ENCODE measurements at places on chromosomes 1 and 21. TPM values are rescaled to one million over a fixed set of nuclear protein-coding genes. Genes with fewer than 3 reads are reported as not detected.

DNA sequence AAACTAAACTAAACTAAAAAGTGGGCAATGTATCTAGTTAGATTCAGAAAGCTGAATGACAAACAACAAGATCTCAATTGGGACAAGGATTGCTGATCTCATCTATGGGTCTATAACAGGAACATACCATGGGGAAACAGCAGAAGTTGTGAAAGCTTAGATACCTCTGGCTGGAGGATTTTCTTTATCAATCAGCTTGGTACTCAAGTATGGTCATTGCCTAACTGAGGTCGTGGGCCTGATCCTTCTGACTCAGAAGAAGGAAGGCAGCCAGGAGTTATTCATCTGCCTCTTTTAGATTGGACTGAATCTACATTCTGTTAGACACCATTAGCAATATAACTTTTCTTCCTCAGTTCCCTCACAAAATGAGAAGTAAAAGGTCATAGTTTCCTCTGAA lies 39.7 kb downstream of the DNTTIP2 start:
- no peak overlapping the region for H3K27ac ChIP-seq
- H3K4me3 ChIP-seq, result no peak overlapping the region
- no peaks in the 10 kb centered on the region for H3K4me1 ChIP-seq
- H3K36me3 ChIP-seq, result no peaks in the 10 kb centered on the region
- H3K27me3 ChIP-seq, result no peaks in the 10 kb centered on the region

DNA sequence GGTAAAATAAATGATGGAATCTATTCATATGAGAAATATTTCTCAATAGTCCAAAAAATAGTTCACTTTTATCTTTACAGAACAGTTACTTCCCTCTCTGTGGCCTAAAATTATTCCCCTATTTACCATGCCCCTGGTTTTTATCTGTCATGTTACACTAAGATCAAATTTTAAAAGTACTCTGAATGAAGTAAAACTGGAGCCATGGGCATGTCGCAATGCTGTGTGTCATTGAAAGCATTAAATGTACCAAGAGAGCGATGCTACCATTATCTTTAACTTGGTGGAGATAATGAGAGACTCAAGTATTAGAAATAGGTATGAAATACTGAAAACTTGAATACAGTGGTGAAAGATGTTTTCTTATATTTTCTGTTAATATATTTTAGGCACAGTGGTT lies 146.2 kb downstream of the KCNT2 start:
- peaks cover 8% of the 10 kb centered on the region for H3K4me1 ChIP-seq
- H3K27me3 ChIP-seq, result no peaks in the 10 kb centered on the region
- no peak for DNase-seq
- no peak overlapping the region for H3K4me3 ChIP-seq

DNA sequence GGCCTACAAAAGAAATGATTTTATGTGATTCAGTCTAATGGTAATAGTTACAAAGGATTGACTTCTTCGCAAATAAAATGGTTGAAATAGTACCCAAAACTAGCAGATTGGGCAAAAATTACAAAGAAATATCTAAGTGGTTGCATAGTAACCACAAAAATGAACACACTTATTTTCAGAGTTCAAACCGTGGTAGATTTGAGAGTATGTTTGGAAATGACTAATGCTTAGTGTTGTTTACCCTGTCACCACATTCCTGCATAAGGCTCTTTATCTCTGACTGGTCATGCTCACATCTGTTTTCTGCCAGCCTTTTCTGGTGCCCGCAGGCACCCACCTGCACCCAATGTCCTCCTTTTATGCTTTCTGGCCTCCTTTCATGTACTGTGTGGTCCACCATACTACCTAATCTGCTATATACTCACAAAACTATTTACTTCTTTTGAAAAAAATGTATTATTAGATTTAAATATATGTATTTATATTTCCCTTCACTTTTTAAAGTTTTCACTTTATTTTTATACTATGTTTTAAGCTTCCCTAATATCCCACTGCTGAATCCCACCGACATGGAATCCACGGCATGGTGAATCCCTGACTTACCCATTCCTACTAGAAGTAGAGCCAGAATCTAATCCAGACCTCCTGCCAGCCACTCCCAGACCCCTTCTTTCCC lies 30.3 kb downstream of the PTPRC start:
- no peaks in the 10 kb centered on the region for H3K4me1 ChIP-seq
- H3K27ac ChIP-seq, result no peak overlapping the region
- H3K4me3 ChIP-seq, result no peak overlapping the region
- no peaks in the 10 kb centered on the region for H3K36me3 ChIP-seq
- DNase-seq, result no peak

DNA sequence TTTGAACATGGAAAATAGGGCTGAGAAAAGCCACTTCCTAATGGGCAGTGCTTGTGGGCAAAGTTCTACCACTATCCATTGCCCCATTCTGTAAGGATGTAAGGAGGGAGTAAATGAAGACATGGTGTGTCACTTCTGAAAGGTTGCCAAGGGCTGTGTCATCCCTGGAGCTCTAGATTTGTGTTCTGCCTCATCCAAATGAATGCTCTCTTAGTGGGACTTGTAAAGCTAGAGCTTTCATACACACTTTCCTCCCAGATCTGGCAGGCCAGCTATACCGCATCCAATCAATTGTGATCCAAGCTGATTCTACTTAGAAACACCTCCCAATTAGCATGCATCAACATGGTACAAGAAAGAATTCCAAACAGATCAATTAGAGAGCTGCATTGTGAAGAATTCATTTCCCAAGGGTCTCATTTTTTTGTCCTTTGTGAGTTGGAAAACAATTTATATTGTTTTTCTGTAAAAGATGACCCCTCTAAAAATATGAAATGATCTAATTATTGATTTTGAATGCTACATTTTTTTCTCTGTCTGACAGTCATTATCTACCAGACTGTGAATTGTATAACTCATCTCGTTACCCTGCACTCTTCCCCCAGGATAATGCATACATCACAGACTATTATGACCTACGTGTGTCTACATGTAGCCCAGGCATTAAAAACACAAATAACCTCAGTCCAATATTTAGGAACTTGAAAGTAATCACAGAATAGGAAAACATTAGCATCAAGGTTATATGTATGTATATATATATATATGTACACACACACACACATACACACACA lies 117.1 kb upstream of the DUSP10 start:
- H3K4me3 ChIP-seq, result no peak overlapping the region
- DNase-seq, result no peak
- no peak overlapping the region for H3K27ac ChIP-seq
- H3K36me3 ChIP-seq, result no peaks in the 10 kb centered on the region
- H3K27me3 ChIP-seq, result no peaks in the 10 kb centered on the region

Gene OR2T29
- total RNA-seq, result not detected

Gene SLC2A5
- total RNA-seq, result 4.4 TPM

DNA sequence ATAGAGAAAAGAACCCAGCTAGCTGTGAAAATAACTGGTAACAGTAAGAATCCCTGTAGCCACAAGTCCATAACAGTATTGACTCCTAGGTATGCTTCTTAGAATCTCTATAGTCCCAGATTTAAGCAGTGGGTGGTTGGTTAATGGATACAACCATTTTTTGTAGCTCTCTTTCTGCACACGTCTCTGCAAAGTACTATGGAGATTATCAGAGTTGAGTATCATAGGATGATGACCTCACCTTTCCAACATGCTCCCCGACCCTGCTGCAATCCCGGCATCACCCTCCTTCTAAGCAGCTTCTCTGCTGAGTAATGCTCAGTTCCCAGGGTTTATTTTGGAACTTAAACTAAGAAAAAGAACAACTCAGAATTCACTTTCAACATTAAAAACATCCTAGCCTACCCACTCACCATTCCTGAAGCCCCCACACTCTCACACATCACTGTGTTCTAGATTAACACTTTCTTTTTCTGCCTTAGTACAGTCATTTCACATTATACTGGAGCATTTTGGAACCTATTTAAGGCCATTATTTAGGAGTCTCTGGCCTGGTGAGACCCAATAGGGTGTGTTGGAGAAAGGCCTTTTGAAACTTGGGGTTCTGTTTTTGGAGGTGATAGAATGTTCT lies 2.7 kb downstream of the MLLT11 start:
- peaks cover 5% of the 10 kb centered on the region for H3K4me1 ChIP-seq
- no peak for DNase-seq
- no peak overlapping the region for H3K27ac ChIP-seq

- H3K27me3 ChIP-seq, result no peaks in the 10 kb centered on the region
- no peaks in the 10 kb centered on the region for H3K4me1 ChIP-seq
- H3K36me3 ChIP-seq, result no peaks in the 10 kb centered on the region
- no peak for DNase-seq
- no peak overlapping the region for H3K27ac ChIP-seq
- no peak overlapping the region for H3K4me3 ChIP-seq
Measured at GRCh38 chr1:203781962-203782361, 13.5 kb upstream of the ZBED6 start.

Gene TRNAU1AP
- total RNA-seq, result 10.5 TPM

Gene GJA4
- total RNA-seq, result 6.7 TPM

- H3K36me3 ChIP-seq, result no peaks in the 10 kb centered on the region
- DNase-seq, result no peak
- H3K27ac ChIP-seq, result no peak overlapping the region
- no peaks in the 10 kb centered on the region for H3K4me1 ChIP-seq
- H3K27me3 ChIP-seq, result no peaks in the 10 kb centered on the region
Measured at GRCh38 chr1:240575981-240576662, 35.8 kb downstream of the GREM2 start.

- H3K27ac ChIP-seq, result no peak overlapping the region
- no peak for DNase-seq
- no peaks in the 10 kb centered on the region for H3K27me3 ChIP-seq
- peaks cover 3% of the 10 kb centered on the region for H3K4me1 ChIP-seq
- H3K36me3 ChIP-seq, result no peaks in the 10 kb centered on the region
- H3K4me3 ChIP-seq, result no peak overlapping the region
Measured at GRCh38 chr1:210332233-210332632, 3.5 kb downstream of the HHAT start.

Gene TPTE
- total RNA-seq, result not detected

Gene S100A9
- 3.9 TPM for total RNA-seq
